NCI-H1417 treated with DMSO at 0.1 percent for 48 hours (cell line): ENCODE measurements at places on chromosomes 3 and 15.

DNA sequence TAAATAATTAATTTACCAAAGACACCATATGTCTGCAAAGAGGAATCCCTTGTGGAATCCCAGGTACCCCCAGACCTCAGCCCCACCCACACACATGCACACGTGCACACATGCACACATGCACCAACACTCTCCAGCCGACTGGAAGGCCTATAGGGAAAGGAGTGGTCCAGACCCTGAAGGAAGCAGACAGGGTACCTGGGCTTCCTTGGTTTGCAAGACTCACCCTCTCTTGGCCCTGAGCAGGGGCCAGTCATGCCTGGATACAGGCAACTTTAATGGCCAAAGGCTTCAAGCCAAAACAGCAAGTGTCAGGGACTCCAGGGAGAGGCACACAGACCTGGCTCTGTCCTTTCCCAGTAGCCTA is 8.9 kb upstream of the HAPLN3 start:
- no peak for DNase-seq

- no peak for DNase-seq
Observed at GRCh38 chr3:10836676-10837075, 20.6 kb downstream of the SLC6A11 start.

- DNase-seq = no peak
Observed at GRCh38 chr3:183313764-183314163, 60.7 kb downstream of the B3GNT5 start.

DNA sequence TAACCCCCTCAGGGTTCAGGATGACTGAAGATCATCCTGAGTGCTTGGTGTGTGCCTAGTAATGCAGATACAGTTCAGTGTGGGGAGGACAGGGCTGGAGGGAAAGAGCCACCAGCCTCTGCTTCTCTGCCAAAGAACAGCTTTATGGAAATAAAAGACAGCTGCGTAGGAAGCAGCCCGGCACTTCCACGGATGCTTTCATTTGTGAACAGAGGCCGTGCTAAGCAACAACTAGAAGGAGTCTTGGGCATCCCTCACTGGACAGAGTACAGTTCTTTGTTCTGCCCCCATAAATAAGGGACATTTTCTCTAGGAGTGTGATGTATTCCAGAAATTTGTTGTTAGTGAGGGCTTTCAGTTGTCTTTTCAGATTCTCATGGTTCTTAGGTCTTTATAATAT is 194.8 kb upstream of the RGMA start:
- DNase-seq = no peak

GRCh38 chr3:31196881-31197364 is 302.5 kb upstream of the GADL1 start:
- DNase-seq = no peak

DNA sequence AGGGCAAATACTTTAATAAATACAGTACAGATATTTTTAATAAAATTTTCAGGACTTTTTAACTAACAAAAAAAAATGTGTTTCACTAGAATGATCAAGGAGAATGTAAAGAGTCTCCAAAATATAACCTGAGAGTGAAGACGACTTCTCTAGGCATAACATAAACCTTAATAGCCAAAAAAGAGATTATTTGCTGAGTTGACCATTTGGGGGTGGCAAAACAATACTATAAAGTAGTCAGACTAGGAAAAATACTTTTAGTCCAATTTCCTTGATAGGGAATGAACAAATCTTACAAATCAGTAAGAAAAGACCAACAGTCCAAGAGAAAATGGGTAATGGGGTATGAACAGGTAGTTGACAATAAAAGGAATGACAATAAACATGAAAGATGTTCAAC is 29.4 kb upstream of the GATM start:
- DNase-seq = no peak

DNA sequence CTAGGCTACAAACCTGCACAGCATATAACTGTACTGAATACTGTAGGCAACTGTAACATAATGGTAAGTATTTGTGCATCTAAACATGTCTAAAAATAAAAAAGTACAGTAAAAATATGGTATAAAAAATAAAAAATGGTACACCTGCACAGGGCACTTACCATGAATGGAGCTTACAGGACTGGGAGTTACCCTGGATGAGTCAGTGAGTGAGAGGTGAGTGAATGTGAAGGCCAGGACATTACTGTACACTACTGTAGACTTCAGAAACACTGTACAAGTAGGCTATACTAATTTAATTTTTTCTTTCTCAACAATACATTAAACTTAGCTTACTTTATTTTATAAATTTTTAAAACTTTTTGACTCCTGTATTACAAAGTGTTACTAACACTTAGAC is 265.3 kb downstream of the KLF13 start:
- no peak for DNase-seq

GRCh38 chr3:138441742-138442141 is 7.3 kb downstream of the ESYT3 start:
- DNase-seq = no peak

GRCh38 chr3:143071776-143072175 is 47.8 kb upstream of the CHST2 start:
- DNase-seq = no peak

DNA sequence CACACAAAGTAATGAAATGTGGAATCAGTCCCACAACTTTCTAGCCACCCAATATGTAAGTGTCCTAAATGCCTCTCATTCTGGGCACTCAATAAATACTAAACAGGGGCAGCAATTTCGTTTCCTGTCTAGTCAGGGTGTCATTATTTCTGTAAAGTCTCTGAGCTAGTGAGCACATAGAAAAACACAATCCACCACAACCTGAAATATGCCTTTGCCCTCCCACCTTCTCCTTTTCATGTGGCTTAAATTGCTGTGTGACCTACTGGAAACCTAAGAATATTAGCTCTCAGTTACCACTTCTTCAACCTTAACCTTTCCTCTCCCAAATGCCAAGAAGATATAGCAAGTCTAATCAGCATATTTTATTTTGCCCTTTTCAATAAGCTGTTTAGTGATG is 456.3 kb upstream of the KCNMB2 start:
- no peak for DNase-seq

GRCh38 chr3:66603151-66603611 is 102.4 kb upstream of the LRIG1 start:
- DNase-seq = no peak

DNA sequence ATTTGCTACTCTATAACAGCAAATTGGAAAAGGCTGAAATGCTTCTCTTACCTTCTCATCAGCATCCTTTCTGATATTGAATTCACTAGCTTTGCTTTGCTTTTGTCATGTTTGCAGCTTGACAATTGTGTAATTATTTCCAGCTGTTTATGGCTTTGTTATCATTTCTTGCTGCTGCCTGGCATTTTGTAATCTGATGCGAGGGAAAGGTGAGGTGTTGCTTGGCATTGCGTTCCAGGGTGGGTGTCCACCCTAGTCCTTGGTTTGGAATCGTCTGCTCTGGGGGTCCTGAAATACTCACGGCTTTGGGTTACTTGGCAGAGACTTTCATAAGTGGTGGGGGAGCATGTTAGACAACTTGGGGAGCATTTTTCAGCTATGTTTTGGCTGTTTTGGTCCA is 2.9 kb downstream of the CACNA2D3 start:
- DNase-seq = no peak

DNA sequence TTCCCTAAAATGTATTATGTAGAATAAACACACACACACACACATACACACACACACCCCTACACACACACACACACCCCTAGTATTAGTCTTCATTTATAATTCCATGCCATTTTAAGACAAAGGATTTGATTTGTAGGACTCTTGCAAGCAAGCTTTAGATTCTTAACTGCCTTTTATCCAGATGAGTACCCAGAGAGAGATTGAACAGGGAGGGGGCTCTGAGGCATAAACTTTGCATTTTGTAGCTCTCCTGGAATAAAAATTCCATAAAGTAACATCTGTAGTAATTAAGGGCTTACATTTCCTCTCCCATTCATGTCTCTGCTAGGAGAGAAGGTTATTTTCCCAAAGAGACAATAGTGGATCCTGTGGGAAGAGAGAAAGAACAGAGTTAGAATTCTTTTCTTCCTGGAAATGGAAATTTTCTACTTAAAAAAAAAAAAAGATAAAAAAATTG is 479.4 kb downstream of the RBMS3 start:
- no peak for DNase-seq

GRCh38 chr15:50068016-50068415 is 51.0 kb downstream of the ATP8B4 start:
- DNase-seq = no peak

DNA sequence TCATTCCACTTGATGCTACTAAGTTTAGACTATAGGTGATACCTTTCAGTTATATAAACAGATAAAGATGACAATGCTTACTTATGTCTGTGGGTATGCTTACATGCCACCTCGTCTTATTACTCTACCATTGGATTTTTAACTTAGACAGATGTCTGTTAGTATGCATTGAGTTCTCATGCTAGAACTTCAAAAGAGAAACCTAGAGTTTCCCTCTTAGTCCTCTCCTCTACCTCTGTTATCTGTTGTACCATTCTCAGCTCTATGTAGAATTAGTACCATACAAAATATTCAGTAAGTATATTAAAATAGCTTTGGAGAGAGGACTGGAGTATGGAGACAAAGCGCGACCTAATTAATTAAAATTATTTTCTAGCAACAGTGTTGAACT is 111.3 kb downstream of the BBX start:
- no peak for DNase-seq

DNA sequence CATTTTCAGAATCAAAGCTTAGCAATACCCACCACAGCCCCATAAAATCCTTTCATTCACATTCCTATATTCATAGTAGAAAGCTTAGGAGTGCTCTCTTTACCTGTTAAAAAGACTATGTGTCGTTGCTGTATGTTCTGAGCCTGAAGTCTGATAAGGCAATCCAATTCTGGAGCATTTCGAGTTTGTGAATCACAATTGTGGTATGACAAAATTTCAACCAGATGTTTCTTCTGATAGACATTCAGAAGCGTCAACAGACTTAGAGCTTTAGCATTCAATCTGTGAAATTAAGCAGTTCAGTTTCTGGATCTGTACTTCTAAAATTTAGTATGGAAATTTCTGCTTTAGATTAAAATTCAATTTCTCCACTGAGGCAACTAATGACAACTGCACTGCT is 58.3 kb downstream of the TASOR start:
- no peak for DNase-seq

GRCh38 chr15:31788104-31788503 is 242.2 kb upstream of the CHRNA7 start:
- no peak for DNase-seq

GRCh38 chr3:100023150-100023549 is 91.2 kb downstream of the FILIP1L start:
- no peak for DNase-seq

DNA sequence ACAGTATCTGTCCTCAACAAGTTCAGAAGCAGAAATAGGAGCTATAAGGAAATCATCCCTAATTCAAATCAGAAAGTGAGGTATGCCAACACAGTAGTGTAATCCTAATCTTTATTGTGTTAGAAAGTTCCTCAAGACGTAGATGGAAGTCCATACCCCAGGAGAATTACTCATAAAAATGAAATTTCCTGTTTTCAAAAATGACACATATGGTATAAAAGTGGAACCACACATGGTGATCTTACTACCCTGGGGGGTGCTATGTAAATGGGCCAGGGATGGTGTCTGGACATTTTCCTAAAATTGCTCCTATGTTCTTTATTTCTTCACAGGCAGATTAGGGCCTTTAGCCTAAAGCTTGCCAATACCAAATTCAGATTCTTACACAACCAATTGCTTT is 204.1 kb downstream of the ARRDC4 start:
- no peak for DNase-seq

DNA sequence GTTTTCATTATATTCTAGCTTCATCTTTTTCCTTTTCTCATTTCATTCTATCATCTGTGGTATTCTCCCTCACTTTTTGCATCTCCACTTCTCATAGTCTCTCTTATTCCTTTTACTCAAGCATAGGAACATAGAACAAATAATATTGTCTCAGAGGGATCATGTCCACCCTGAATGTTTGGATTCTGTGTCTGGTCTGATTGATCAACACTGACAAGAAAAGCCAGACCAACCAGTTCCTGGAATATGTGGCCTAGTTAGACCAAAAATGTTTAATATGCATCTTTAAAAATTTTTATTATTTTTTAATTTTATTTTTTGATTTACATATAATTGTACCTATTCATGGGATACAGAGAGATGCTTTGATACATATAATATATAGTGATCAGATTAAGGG is 212.0 kb upstream of the ALCAM start:
- DNase-seq = no peak

DNA sequence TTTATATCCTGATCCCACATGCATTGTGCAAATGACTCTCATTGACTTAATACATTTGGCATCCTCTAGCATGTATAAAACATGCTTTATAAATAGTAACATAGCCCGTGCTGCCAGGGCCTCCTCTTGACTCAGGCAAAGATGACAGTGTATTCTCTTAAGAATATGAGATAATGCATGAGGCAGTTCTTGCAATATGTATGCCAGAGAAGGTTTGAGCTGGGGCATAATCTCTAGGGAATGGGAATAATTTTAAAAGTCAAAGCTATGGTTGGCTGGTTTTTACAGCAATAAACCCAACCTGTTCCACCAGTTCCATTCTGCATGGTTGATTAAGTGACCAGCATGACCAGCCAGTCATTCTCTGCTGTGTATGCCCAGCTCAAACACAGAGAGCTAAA is 179.0 kb upstream of the PFN2 start:
- DNase-seq = no peak

DNA sequence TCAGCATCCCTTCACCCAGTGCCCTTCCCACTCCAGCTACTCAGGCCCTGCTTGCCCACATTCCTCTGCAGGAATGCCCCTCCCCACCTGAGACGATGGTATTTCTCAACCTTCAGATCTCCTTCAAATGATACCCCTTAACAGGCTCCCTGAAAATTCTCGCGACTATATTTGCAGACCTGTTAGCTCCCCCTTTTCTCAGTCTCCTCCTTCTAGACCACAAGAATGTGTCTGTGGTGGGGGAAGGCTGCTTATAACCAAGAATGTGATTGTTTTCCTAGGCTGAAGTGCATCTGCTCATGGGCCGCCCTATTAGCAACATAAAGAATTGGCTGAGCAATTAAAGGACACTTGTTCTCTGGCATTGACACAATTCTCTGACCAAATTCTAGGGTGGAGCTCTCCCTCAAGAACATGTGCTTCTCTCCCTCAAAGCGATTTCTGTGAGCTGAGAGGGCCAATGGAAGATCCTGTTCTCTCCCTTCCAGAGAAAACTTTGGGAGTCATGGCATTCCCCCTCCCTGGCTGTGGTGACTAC is 19.1 kb upstream of the LIMD1 start:
- DNase-seq = no peak

DNA sequence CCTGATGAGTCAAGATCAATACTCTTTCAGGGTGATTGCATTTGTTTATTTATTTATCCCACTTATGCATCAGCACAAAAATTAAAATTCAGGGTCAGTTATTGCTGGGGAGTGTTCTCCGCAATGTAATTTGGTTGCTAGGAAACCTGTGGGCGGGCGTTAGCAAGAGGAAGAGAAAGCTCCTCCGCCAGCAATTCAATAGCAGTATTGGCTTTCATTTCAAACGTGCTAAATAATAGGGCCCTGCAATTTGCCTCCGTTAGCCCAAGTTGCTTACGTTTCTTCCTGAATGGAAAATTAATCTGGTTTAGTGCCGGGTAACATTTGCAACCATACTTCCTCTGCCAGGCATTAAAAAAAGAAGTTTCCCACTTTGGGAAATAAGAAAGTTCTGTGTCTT is 35.5 kb upstream of the PLCL2 start:
- DNase-seq = no peak

DNA sequence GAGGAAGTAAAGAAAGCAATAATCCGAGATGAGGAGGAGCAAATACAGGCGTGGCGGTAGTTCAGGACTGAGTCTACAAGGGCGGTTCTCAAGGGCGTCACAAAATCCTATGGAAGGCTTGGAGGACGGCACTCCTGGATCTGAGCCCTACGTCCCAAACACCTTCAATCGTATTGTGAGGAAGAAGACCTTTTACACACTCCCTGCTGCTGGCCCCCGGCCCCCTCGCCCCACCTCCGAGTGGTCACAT is 747 bp downstream of the PLD1 start:
- no peak for DNase-seq
